Urothelium cell line (cell line): ENCODE measurements at places on chromosomes 1 and 21.

- DNase-seq = peak; percentile 60
Measured at GRCh38 chr1:34500451-34500850, 254.4 kb upstream of the GJB5 start.

DNA sequence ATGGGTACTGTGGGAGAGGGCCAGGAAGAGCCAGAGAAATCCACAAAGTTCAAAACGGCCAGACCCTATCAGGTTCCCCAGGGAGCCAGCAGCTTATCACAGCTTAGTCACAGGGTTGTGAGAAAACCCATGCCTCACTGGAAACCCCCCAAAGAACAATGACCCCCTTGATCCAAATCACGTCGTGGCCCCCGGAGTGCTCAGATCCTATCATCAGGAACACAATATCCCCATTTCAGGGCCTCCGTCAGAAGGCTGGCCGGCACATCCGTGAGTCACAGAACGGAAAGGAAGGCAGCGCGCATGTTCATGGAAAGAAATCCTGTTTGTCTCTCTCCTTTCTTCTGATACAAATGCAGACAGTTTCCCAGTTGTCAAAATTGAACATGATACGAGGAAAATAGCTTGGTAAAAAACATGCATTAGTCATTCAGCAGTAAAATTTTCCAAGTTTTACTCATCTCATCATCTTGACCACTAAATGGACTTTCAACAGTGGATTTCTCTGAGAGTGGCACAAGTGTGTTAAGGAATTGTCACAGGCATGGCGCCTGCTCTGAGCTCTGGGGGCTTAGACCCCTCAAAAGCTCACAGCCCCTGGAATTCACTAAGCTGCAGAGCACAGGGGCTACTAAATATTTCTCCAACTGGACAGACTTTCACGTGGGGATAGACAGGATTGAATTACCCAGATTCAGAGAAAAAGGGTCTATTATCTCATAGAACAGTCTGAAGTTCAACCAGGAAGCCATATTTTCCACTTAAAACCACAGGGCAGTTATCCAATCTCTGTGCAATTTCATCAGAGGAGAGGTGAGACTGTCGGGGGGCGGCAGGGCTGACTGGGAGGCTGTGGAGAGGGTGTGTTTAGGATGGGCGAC, 124.8 kb downstream of the RIPK4 start:
- DNase-seq = peak; percentile 21

DNA sequence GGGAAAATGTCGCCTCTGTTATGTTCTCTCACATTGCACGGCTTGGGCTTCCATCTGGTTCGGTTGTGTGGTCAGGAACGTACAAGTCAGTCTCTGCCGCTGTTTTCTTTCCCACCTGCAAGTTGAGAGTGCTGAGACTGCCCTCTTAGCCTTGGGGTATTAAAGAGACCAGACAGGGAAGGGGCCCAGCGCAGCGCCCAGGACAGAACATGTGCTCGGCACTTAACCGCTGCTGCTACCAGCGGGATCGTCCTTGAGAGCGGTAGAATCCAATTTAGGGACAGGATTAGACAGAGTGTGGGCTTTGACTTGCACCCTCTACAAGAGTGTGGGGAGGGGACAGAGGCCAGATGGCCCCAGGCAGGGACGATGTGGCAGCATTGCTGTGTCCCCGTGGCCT, 17.7 kb upstream of the AGPAT3 start:
- DNase-seq = no peak

GRCh38 chr1:228685081-228685660, 50.1 kb upstream of the RHOU start:
- DNase-seq = no peak
